ENCODE measurements at places on chromosomes 2 and 18.

DNA sequence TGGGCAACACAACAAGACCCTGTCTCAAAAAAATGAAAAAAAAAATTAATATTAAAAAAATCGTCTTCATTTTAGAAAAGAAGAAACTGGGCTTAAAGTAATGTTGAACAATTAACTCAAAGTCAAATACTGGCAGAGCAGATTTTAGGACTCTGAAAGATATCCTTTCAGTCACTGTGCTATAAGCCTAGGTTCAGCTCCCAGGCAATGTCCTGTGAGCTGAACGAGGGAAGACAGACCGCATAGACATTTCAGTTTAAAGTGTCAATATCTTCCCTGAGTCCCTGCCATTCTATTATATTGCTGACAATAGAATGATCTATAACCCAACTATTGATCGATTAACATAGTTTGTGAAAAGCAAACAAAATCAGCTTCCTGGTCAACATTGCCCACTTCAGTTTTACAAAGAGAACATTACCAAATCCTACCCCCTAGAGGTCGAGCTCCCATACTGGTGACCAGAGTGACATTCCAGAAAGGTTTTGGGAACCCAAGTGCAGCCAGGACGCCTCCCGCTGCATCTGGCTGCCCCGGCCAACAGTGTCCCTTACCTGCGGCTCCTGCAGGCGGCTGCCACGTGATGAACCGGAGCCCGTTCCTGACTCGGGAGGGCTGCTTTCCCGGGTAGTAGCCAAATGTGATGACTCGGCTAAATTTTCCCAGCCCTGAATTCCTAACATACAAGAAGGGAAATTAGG lies 639 bp downstream of the MRO start:
- peak; percentile 27 for DNase-seq

DNA sequence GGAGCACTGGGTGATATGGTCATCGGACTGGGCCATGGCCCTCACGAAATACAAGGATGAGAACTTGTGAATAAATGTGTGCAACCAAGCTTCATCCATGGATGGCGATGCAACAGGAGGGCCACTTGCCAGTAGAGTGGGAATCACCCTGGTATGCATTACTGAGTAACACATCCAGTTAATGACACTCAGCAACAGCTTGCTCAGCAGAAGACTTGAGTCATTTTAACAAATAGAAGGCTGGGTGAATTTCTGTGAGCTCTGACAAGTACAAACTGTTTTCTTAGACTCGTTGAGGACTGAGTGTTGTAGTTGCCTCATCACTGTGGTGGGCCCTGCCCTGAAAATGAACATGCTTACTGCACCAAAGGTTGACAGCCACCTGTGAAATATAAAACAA lies 221.6 kb downstream of the NCKAP5 start:
- DNase-seq: no peak

GRCh38 chr2:239182981-239183791 lies 217.6 kb downstream of the HDAC4 start:
- no peak for DNase-seq

DNA sequence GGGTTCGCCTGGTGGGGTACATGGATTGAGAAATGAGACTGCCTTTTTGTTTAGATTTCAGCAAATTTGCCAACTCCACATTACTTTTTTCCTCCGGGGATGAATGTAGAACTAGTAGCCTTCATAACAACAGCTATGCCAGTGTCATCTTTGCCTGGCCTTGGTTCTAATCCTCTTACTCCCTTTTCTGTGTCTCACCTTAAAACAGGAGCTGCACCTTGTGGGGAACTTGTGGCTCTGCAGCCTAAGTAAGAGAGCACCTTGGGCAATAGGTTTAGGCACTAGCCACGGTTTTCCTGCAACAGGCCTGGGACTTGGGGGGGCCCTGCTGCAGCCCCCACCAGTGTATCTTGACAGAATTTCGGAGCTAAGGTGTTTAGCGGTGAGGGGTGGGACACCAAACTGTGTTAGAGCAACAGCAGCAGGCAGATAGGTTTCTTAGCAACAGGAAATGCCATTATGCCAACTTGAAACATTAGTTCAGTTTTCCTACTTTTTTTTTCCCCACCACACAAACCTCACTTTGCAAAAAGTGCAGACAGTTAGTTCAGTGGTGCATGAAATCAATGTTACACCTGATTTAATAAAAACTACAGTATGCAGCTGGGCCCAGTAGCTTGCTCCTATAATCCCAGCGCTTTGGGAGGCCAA lies 173.7 kb downstream of the PRKCE start:
- no peak for DNase-seq

DNA sequence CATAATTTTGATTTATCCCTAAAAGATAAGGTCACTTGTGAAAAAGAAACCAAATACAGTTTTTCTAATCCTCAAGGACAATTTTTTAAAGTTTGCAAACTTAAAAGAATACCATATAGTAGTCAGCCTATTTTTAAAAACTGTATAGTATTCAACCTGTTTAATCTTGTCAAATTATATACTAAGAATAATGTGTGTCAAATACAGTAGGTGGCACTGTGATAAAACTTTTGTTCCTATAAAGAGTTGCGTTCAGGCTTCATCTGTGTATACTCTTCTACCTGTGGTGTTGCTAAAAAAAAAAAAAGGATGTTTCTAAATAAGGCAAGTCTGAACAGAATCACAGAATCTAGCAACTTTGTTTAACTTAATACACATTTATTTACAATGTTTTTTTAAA lies 68.6 kb downstream of the CCDC138 start:
- DNase-seq: no peak

GRCh38 chr18:28284132-28284531 lies 107.2 kb upstream of the CDH2 start:
- no peak for DNase-seq

GRCh38 chr2:216004697-216005283 lies 8.6 kb downstream of the MREG start:
- no peak for DNase-seq

- no peak for DNase-seq
Measured at GRCh38 chr2:117977696-117978095, 36.2 kb downstream of the CCDC93 start.

DNA sequence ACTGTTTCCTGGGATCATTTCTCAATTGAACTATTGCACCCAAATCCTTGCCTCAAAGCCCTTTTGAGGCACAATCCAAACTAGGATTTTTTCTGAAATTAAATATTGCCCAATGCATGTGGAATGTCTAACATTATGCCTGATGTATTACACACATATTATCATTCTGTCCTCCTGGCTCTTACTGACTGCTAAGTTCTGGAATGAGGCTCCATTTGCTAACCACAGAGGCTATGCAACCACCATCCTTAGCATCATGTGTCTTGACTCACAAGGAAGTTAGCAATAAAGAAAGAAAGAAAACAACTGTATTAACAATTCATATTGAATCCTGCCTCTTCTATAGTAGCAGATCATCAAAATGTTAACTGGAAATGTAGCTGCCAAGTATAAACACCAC lies 1142.7 kb downstream of the CNTNAP5 start:
- DNase-seq: no peak

DNA sequence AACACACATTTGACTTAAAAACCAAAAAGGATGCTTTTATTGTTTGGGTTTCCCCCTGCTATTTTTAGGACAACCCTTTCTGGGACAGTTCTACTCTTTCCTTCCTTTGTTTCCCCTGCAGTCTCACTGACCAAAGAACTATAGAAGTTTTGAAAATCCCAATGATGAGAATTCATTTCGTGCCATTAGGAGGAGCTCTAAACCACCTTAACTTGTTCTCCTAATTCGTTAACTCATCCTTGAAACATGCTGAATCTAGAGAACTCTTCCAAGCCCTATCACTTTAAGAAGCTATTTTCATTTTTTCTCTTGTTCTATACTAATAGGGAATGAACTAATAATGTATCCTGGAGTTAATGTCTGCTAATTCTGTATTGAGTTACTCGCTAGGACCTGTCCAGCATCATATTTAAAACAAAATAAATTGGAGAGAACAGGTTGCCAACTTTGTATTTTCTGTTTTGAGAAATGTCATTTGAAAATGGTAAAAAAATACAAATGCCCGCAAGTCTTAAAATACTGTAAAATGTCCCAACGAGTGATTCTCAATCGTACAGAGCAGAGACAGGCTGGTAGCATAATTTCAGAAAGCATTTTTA lies 62.9 kb downstream of the AFTPH start:
- no peak for DNase-seq

DNA sequence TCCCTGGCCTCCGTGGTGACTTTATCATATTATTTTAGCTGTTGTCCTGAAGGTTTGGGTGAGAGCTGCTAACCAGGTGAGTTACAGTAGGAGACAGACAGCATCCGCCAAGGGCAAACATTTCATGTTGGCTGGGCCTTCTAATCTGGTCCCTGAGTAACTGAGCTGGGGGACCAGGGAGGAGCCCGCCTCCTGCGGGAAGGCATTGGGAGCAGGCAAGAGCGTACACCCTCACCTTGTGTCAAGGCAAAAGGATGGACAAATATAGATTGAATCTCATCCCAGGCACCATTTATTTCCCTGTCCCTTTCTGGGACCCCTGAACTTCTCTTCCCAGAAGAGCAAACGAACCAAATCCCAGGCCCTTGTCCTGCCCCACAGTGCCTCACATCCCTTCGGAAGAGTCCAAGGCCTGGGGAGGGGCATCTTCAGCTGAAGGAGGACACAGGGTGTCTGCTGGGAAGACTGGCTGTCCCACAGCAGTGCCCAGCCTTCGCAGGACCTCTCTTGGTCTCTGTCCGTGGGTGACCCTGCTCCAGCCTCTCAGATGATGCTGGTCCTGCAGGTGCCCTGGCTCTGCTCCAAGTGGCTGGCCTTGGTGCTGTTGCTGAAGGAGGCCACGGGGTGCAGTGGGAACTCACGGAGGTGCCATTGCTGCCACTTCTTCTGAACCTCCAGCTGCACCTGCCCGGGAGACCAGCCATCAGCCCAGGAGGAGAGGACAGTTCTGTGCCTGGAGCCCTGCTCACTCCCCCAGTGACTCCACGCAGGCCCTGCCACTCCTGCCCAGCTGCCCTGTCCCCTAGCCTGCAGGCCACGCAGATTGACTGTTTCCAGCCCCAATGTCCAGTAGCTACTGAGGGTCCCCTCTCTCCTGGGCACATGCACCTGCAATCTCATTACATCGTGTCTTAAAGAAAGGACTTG lies 8.2 kb downstream of the TMEM37 start:
- DNase-seq: no peak

DNA sequence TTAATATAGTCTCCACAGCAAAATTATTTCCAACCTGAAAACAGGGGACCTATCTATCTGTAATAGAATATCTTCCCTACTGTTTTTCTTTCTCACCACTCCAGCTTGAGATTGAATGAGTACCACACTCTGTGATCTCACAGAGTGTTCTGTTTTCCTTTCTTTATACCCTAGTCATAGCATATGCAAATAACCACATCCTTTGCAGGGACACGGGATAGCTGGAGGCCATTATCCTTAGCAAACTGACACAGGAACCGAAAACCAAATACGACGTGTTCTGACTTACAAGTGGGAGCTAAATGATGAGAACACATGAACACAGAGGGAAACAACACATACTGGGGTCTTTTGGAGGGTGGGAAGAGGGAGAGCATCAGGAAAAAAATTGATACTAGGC lies 224.7 kb downstream of the SLC8A1 start:
- DNase-seq: no peak

GRCh38 chr18:49206717-49207116 lies 253.7 kb downstream of the DYM start:
- no peak for DNase-seq

GRCh38 chr2:33034784-33035183 lies 88.0 kb downstream of the LTBP1 start:
- no peak for DNase-seq

GRCh38 chr2:121698318-121698930 lies 38.3 kb downstream of the NIFK start:
- DNase-seq: no peak
